NCI-H2171 (cell line): ENCODE measurements at places on chromosomes 7 and 10.

DNA sequence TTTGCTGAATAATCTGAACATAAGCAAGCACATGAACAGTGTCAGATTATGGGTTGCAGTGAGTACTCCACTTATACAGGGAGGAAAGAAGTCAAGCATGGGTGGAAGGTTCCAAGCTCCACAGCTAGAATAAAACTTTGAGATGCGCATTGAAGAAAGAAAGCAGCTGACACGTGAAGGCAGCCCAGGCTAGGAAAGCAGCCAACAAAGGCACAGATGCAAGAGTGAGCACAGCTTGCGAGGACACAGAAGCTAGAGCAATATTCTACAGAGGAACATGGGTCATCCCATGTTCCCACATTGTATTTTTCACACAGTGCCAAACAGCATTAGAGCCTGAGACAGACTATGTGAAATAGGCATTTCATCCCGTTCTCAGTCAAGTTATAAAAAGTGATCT is 194.6 kb upstream of the TBX20 start:
- no peak for DNase-seq

DNA sequence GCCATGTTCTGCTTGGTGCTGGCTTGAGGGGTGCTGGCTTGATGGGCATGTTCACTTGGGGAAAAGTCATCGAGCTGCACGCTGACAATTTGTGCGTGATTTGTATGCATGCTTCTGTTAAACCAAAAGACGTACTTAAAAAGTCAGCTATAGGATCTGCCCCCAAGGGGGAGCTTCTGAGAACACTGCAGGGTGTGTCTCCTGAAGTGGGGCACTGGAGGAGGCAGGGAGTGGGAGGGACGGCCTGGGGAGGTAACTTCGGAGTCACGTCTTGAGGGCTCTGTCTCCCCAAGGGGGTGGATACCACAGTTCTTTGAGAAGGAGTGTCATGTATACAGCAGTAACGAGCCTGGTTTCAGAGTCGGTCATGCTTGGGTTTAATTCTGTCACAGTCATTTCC is 406.5 kb downstream of the PLXNA4 start:
- DNase-seq: no peak

- no peak for DNase-seq
Observed at GRCh38 chr7:100132126-100132525, 5.4 kb downstream of the MBLAC1 start.

DNA sequence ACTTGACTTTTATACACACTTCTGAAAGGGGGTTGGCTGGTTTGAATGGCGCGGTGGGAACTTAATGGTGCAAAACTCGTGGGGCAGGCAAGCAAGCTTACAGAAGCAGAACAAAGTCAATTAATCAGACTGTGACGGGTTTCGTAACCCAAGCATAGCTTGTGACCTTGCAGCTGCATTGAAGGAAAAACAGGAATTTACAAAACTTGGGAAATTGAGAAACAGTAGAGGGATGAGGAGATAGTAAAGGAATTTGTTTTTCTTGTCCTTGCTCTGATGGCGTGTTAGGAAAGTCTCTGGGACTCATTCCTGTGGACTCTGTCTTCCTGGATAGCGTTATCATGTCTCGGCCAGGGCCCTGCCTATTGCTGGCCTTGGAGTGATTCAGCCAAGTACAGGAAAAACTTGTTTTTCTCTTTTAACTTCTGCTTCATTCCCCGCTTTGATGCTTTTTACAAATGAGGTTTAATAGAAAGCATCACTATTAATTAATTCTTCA is 220.0 kb upstream of the KCND2 start:
- no peak for DNase-seq

DNA sequence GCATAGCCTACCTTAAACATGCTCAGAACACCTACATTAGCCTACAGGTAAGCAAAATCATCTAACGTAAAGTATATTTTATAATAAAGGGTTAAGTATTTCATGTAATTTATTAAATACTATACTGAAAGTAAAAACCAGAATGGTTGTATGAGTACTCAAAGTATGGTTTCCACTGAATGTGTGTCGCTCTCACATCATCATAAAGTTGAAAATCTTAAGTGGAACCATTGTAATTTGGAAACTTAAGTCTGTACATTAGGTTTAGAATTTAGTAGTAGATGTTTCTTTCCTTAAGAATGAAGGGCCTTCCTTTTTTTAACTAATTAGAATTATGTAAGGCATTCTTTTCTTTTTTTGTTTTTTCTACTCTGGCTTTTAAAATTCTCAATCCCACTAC is 240.0 kb upstream of the AOAH start:
- no peak for DNase-seq

DNA sequence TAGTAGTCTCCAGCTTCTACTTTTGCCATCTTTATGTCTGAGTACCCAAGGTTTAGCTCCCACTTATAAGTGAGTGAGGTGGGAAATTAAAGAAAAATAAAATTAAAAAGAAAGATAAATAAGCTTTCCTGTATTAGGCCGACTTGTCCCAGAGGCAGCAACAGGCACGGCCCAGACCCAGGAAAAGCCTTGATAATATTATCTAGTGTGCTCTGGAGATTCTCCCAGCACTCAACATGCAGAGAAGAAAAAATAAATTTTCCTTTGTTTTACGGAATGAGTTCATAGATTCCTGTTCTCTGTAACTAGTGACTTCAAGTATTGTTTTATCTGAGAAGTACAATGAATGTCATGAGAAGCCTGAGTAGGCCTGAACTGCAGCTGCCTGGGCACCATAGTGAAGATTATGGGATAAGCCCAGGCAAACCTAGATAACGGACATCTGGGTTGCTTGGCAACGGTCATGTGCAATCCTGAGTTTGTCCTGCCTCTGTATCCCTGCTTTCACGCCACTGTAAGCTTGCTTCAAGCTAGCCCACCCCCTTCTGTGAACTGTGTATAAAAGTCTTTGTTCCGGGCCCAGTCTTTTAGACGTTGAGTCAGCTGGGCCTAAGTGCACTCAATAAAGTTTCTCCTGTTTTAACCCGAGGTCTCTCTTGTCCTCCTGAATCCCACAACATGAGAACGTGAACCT is 6.4 kb downstream of the ATE1 start:
- DNase-seq: no peak

DNA sequence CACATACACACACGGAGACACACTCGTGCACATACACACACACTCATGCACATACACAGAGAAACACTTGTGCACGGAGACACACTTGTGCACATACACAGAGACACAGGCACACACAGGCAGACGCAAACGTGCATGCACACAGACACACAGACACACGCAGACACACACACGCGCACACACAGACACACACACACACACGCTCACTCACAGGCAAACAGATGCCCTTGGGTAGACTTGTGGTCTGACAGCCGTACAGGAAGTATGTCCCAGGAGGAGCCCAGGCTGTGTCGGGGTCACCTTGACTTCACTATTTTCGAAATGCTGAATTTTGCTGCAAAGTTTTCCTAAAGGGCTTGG is 538.0 kb downstream of the DNAJB6 start:
- DNase-seq: no peak

- no peak for DNase-seq
Observed at GRCh38 chr7:117010375-117011133, 57.3 kb downstream of the ST7 start.

DNA sequence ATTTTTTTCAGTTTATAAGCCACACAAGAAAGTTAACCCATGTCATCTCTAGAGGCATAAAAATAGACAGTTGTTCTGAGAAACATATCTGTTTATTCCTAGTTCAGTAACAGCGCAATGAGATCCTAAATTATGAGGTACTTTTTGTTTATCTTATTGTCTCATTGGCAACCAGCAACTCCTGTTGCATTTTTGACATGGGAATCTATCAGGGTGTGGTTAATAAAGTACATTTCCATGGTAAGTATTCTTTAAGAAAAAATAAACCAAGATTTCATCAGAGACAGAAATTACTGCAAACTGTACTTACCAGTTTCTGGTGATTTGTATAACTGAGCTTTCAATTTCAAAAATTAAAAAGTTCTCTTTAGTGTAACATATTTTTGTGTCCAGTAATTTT is 9.0 kb downstream of the FAS start:
- no peak for DNase-seq

DNA sequence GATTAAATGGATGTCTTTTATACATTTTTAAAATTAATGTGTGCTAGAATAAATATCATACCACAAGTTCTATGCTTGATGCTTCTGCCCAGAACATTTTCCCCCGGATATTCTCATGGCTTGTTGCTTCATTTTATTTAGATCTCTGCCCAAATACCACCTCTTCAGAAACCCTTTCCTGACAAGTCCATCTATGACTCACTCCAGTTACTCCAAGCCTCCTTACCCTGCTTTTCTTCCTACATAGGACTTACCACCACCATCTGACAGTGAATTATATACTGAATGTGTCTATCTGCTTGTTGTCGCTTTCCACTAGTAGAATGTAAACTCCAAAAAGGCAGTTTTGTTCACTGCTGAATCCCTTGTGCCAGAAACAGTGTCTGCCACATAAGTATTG is 19.1 kb upstream of the ERVW-1 start:
- DNase-seq: no peak

- DNase-seq: no peak
Observed at GRCh38 chr7:156503196-156503595, 137.4 kb upstream of the RNF32 start.

DNA sequence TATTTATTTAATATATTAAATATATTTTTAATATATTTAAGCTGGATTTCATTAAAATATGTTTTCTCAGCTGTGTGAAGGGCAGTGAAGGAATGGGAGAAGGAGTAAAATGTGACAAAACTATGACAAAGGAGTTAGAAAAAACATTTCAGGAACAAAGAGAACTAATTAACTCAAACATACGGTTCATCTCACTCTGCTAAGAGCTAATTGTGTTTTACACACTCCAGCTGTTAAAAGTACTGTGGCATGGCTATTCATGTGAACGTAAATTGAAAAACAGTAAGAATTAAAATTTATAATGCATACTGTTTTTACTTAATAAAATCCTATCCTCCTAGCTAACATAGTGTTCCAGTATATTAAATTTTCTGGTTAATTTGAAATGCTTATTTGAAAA is 262.5 kb upstream of the GNAI1 start:
- DNase-seq: peak; percentile 49
